A549 (cell line): ENCODE measurements at places on chromosomes 5 and 9.
A peak's percentile ranks its signal among the peaks of the same experiment; 100 is the strongest.

- no peak for DNase-seq
Measured at GRCh38 chr5:76081811-76082771, 1.1 kb upstream of the SV2C start.

GRCh38 chr5:143418140-143418866 lies 14.8 kb upstream of the NR3C1 start:
- DNase-seq, result no peak

DNA sequence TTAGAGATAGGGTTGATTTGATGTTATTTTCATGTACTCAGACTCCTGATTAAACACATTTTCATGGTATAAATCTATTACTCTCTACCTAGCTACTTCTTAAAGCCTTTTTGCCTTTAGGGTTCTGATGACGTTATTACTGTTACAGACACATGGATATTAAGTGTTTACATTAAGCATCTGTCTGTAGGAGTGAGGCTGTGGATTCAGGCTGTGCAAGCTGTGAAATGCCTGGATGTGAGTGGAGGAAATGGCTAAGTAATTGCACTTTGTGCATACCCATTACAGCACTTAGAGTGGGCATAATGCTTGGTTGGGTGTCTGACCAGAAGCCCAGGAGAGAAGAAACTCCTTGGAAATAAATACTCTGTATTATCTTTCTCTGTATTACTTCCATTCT lies 186.8 kb downstream of the SNX18 start:
- no peak for DNase-seq

DNA sequence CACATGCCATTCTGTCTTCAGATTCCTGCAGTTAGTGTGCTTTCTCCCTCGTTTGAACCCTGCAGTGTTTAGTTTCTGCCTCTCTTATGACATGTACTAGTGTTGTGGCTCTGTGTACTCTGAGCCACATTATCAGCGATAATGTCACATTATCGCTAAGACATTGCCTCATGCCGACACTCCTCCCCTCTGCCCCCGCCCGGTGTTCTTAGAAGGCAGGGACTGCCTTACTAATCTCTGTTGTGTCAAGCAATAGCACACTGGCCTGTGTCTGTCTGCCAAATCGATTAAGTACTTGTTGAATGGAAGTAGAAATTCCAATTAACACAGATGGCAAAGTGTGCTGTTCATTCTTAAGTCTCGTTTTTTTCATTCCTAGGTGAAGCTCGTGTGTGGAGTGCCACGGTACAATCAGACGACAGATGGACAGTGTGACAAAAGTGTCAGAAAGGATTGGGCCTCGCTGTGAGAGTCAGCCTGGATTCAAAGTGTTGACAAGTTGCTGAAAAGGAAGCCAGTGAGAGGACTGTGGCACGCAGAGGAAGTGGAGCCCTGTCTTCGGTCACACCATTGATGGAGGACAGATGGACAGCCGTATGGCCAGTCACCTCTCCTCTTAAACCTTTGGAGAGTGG lies 10.5 kb downstream of the PIK3R1 start:
- no peak for DNase-seq

DNA sequence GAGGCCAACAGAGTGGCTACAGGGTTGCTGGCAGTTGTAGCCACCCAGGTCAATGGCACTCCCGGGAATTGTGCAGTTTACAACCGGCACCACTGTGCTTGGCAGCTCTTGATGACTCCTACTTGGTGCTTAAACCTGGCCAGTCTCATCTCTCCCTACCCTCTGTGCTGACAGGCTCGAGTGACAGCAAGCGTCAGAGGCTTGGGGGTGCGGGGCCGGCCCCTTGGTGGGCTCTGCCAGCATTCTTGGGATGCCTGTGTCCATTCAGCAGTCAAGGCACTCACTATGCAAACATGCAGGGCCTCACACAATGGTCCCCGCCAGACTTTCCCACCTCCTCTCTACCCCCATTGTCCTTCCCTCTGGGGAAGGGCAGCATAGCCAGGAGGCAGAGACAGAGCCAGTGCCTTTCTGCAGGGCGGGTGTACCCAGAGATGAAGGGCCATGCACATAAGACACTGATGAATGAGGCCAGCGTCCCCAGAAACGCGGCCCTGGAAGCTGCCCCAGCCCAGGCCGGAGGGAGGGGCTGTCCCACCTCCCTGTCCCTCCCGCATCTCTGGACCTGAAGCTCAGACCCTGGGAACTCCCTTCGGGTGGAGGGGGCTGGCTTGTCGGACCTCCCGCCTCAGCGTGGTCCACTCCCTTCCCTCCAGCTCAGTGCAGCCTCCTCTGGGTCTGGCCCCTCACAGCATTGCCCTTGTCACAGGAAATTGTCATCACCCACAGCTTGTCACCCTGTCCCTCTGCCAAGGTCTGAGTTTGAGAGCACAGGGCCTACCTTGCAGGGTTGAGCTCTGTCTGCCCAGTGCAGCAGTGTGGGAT lies 26.4 kb upstream of the NOTCH1 start:
- DNase-seq, result peak; percentile 55

- no peak for DNase-seq
Measured at GRCh38 chr5:39427633-39428032, 2.9 kb upstream of the DAB2 start.

- DNase-seq, result no peak
Measured at GRCh38 chr5:74673011-74673790, 11.8 kb upstream of the HEXB start.

DNA sequence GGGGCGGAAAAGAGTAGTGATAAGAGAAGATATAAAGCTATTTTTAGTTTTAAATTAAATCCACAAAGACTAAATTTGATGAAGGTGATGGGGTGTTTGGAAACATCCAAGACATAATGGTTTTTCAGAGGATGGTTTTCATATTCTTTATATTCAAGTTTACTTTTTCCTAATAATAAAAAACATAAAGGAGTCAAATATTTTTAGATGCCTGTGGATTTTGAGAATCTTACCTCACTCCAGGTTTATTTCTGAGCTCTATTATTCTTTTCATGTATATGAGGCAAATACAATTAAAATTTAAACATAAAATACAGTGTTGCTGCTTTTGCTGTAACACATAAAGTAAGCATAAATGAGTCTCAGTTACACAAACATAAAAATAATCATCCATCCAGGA lies 22.2 kb downstream of the MRPS30 start:
- DNase-seq, result no peak

DNA sequence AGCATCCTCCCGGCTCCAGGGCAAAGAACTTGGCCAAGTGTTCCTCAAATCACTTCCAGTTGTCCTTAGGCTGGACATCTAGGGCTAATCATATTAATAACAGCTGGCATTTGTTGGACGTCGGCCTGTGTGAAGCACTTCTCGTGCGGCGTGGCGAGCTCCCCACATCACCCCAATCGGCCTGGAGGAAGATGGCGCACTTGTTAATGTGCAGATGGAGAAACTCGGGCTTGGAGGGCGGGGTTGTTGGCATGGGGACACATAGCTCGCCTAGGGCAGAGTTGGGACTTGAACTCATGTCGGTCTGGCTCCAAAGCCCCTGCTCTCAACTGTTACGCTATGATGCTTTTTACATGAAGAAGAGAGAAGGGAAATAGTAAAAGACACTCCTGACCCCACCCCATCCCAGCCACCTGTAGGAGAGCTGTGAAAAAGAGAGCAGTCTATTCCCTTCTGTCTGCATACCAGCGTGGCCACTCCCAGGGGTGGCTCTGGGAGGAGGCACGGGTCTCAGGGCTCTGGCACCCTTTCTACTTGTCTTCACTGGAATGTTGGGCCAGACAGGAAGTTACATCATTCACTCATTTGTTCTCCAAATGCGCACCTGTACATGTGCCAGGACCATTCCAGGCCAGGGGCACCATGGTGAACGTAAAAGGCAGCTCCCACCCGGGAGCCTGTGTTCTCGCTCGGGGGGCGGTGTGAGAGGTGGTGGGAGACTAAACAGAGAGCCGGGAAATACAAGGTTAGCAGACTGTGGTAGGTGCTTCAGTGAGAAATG lies 12.8 kb upstream of the NUP214 start:
- DNase-seq, result no peak

DNA sequence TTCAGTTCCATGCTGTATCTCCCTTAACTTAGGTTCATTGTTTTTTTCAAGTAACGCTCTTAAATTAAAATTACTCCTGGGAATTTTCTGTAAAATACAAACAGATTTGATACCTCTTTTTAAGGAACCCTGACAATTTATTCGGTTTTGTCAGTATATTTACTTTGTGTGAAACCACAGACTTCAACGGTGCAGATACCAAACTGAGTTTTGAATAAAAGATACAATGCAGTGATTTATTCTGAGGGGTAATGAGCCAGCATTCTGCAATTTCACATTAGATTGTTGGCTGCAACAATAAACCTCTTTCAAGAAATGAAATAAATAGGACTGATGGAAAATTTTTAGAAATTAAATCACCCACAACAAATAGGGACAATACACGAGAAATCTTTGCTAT lies 308.6 kb upstream of the EDIL3 start:
- DNase-seq, result no peak

DNA sequence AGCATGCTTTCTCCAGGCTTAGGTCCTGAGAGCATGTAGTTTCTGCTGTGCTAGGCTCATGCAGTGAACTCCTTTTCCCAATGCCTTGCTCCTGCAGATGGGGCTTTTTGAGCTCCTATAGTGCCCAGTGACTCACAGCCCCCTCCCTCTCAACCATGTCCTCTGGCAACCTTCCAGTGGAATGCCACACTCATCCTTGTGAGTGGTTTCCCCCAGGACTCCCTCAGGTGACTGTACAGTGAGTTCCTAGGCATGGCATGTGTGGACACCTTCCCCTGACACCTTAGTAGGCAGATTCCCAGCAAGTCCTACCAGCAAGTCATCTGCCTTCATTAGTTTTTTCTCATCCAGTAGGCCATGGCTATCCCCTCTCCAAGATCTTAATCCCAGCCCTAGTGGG lies 72.4 kb upstream of the CXCL14 start:
- no peak for DNase-seq

DNA sequence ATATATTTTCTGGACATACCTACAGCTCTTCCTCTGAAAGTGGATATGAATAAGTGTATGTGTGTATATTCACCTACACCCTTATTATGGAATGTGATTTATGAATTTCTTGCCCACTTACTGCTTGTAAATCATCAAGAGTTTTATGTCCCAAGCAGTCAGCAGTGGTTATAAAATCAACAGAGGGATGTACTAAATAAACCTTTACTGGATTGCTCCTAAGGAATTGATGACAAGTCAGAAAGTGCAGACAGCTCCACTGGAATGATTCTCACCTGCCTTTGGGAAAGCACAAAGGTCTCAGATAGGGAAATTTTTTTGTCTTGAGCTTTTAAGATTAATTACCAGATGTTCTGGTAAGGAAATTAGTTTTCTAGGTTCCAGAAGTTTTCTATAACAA lies 9.3 kb downstream of the TMEM174 start:
- DNase-seq, result no peak

DNA sequence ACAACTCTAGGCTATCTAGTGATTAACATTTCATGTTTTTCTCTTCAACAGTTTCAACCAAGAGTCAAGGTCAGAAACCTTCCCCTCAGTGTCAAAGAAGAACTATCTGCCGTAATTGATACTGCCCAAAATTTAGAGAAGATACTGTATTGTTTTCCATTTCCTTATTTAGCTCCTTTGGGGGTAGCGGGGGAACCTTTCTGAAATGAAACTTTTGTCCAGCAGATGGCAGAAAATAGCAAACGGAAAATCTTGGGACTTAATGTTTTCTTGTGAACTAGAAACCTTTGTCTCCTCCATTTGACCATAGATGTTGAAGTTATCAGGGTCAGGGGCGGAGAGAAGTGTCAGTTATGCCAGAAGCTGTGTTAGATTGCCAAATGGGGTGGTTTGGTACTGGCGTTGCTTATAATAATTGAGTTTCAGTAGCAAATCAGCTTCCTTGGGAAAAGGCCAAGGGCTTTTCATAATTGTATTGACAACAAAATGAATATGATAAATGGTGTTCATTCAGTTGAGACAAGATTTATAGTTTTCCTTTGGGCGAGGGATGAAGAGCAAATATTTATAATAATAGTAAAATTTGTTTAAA lies 101.7 kb upstream of the TLX3 start:
- peak; percentile 52 for DNase-seq
